ENCODE measurements at places on chromosomes 2 and 18.
A peak's percentile ranks its signal among the peaks of the same experiment; 100 is the strongest.

DNA sequence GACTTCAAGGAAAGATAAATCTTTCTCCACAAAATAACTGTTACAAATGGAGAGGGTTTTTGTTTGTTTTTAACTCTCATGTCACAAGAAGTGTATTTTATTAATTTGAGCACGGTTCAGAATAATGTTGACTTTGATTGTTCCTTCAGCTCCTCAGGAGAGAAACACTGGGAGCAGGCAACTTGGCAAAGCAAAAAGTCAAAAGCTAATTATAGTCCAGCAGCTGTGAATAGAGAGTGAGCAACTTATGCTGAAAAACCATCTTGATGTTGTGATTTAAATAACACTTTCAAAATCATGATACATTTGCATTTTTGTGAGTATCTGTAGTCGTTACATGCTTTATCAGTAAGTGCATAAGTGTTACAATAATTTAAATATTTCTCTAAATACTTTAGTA, 37.5 kb upstream of the TTN start:
- DNase-seq: no peak

DNA sequence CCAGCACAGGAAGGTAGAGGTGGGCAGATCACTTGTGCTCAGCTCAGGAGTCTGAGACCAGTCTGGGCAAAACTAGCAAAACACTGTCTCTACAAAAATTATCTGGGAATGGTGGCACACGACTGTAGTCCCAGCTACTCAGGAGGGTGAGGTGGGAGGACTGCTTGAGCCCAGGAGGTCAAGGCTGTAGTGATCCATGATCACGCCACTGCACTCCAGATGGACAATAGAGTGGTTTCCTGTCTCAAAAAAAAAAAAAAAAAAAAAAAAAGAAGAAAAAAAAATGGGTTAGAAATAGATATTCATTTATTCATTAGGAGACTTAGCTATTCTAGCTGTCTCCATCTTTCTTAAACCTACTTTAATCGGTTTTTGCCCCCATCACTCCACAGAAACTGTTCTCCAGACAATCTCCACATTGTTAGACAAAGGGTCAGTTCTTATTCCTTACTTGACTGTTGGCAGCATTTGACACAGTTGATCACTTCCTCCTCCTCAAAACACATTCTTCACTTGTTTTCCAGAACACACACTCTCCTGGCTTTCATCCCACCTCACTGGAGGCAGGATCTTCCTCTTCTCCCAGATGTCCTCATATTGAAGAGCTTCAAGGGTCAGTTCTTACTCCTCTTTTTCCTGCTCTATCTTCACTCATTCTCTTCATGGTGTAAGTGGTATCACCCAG, 103.1 kb downstream of the DTNB start:
- DNase-seq: no peak

- DNase-seq: no peak
These were observed 15.3 kb downstream of the TM4SF20 start for GRCh38 chr2:227363756-227364155.

DNA sequence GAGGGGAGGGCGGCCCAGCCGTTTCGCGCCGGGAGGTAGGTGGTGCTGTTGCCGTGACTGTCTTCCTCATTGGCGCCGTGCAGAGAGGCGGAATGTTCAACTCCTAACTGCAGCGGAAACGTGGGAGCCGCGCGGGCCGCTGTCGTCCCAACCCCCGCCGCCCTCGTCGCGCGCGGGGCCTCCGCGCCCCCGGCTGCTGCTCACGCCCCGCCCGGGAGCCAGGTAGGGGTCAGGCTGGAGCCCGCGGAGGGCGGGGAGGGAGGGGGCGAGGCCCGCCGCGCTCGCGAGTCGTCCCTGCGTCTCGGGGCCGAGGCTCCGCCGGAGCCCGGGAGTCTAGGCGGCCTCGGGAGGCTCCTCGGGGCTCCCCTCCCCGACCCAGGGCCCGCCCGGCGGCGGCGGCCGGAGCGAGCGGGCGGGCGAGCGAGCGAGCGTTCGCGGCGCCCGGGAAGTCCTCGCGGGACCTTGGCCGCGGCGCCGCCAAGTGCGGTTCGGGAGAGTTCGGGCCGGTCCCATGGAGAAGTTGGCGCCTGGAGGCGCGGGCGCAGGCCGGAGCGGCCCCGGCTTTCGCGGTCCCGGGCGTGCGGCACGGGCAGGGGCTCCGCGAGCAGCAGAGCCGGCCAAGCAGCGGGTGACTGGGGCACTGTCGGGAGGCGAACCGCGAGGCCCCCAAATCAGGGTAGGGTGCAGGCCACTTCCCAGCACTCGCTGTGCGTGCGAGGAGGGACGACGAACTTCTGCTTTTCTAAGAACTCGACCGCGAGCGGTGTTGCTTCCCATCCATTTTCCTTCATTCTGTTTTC, at the start of gene MAP3K20:
TSS of gene MAP3K20 (plus strand) at position 66 of the 800 bp plus-strand sequence. CDS start 15,186 bp downstream, outside the sequence.
- peak; percentile 68 for DNase-seq

DNA sequence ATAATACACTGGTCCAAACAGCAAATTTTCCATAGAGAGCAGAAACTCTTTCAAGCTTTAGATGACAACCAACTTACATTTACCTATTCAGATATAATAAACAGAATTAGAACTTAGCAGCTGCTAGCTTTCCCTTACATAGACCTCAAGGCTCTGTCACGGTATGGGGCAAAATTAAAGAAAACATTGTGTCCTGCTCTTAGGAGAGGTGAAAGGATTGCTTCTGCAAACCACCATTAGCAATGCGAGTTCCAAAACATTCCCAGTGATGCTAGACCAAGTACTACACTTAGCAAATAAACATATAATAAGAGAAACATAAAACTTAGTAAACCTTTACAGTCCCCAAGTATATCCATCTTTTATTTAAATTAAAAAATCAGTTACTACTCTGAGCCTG, 183.3 kb downstream of the CAMKMT start:
- no peak for DNase-seq
